ENCODE measurements at places on chromosomes 5 and 9.

DNA sequence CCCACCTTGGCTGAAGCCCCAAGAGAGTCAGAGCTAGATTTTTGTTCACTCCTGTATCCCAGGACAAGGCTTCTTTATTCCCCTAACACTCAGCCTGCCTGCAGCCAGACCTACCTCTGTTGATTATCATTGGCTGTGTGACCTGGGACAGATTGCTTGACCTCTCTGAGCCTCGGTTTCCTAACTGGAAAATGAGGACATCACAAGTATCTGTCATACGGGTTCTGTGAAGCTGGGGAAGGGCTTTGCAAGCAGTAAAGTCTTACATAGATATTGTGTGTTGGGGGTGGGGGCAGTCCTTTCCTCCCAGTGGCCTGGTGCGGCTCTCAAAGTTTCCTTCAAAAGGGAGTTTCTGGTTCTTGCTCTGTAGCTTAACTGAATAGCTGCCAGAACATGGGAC is 2.5 kb upstream of the NEK6 start:
- no peak for DNase-seq

DNA sequence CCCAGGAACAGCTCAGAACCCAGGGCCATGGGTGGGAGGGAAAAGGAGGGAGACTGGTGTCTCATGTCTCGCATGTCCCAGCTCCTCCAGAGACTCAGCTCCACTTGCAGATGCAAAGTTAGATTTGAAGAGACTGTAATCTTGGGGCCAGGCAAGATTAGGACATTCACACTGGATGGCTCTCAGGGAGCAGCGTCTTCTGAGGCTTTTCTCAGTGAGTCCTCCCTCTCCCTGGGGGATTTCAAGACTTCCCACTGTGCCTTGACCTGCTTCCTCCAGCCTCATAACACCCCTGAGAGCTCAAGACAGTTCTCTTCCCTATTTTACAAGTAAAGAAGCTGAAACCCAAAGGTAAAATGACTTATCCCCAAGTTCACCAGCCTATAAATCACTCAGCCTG is 10.5 kb upstream of the TCOF1 start:
- DNase-seq: no peak

- DNase-seq: no peak
These were observed 2.3 kb downstream of the CLTA start for GRCh38 chr9:36193023-36193422.

DNA sequence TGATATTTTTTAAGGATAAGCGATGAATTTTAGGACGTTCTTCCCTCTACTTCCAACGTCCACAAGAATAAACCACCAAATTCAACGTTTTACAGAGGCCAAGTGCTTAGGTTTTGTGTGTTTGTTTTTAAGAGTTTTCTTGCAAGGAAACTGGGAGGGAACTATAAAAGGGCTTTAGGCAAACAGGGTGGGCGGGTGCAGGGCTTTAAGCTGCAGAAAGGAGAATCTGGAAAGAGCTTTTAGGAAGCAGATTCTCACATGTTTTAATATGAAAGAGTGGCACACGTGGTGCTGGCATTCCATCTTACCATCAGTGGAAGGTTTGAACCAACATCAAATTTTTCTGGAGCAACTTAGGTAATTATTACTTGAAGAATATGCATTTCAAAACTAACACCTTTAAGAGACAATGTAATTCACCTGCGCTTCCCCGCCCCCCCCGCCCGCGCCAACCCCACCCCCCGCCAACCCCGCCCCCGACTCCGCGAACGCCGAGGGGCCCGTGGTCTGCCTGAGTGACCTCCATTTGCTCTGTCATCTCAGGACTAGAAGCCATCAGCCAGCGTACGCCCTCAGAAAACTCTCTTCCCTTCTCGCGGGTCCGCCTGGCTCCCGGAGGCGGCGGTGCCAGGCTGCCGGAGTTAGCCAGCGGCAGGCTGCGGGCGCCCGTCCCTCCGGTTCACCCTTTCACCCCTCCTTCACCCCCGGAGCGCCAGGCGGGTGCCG is 911 bp upstream of the PIK3R1 start:
- no peak for DNase-seq

DNA sequence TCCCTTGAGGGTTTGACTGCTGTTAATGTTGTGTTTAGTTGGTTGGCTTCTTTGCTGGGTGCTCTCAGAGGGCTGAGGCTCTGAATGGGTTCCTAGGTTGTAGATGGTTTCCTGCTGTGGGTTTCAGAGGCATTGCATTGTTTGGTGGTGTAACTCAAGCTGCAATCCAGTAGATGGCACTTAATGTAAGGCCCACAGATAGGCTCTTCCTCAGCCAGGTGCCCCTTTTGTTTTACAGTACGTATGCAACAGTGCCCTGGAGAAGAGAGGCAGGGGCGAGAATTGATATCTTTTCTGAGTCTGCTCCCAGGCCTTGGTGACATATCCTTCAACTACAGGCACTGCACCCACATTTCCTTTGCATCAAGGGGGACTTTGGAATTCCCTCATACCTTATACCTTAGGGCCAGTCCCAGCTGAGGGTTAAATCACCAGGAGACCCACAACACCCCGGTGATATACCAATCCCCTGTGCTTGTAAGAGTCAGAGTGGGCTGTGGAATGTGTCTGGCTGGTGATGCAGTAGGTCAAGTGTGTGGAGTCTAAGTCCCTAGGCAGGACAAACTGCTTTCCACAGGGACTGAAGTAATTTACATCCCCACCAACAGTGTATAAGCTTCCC is 7.0 kb upstream of the UGT3A2 start:
- DNase-seq: peak; percentile 16

DNA sequence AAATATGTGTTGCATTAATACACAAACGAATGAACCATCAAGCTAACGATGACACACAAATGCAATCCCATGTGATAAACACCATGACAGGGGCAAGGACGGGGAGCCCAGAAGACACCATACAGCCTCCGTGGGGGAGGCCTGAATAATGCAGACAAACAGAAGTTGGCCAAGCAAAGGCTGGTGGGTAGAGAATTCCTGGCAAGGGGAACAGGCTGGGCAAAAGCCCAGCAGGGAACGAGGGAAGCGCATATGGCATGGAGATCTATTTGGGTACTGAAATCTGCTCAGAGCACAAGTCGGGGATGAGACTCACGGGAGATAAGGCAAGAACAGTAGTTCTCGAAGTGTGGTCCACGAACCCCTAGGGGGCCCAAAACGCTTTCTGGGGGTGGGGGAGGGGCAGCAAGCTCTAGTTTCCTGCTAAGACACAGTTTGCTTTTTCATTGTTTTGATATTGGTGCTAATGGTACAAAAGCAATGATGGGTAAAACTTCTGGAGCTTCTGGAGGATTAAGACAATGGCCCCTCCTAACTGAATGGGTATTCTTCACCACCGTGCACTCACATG is 42.9 kb upstream of the FBXW11 start:
- no peak for DNase-seq

GRCh38 chr5:141430332-141431113 is at the start of gene PCDHGA12:
Gene PCDHGA12, plus strand, starts transcription at chr5:141430507. Its CDS starts 253 bp downstream, at chr5:141430760.
- DNase-seq: peak; percentile 98

GRCh38 chr5:154288145-154288544 is 97.6 kb downstream of the GALNT10 start:
- DNase-seq: peak; percentile 70

DNA sequence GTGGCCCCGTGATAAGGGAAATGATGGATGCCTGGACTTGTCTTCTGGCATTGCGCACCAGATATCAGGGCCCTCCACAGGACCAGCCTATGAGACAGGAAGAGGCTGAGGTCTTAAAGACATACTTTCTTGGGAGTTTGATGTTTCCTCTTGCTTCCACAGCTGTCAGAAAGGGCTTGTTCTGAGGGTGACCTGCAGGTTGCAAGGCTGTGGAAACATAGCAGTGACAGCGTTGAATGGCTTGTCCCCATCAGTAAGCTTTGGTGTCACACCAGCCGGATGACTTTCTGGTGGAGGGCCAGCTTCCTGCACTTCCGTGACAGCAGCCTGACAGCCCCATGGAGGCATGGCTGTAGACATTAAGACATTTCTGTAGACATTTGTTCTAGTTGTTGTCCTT is 143.2 kb downstream of the C9orf152 start:
- no peak for DNase-seq

DNA sequence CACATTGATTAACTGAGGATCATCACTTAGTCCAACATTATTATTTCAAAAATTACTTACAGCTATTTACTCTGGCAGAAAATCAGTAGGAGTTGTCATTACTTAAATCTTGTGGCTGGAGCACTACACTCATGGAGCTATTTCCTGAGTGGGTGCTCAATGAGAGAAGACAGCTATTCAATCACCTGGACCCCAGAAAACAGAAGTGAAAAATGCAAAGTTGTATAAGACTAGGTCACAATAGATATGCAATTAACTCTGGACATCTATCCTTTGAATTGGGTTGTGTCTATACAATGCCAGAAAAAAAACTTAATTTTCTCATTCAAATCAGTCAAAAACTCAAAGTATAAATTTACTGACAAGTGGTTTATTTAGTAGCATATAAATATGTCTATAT is 340.9 kb downstream of the EFNA5 start:
- DNase-seq: no peak

DNA sequence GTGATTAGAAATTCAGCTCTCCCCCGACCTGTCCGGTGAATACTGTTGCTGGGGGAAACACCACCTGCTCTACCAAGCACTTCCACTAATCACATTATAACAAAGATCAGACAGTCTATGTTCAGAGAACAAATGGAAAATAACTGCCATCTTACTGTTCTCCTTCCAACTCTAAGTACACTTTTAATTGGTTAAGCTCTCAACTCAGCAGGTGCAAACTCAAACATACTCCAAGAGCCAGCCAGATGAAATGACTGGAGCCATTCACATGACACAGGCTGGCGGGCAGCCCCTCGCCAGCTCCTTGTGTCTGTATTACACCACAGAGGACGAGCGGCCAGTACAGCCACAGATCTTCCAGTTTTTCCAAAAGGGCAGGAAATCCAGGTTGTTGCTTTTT is 16.1 kb downstream of the LIFR start:
- DNase-seq: no peak

DNA sequence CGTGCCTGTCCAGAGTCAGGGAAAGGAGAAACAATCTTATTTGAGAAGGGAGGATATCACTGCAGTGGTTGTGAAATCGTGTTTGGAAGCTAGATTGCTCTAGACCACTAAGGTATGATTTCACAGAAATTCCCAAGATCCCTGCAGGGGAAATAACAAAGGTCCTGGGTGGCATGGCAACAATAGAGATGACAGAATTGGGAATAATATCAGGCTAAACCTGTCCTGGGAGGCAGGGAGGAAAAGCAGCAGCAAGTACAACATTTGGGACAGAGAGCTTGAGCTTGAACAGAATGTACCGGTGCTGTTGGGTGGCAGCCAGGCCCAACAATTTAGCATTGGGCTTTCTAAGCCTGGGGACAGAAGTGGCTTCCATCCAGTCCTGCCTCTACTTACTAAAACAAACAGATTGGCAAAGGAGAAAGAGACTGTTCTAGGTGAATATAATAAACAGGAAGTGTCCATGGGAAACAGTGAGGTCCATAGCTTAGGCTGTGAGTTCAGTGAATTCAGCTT is 17.0 kb upstream of the ARHGAP26 start:
- DNase-seq: peak; percentile 84

Data from fibroblast of pulmonary artery (primary cell).